ENCODE measurements at places on chromosomes 1 and 21.
A peak's percentile ranks its signal among the peaks of the same experiment; 100 is the strongest.

DNA sequence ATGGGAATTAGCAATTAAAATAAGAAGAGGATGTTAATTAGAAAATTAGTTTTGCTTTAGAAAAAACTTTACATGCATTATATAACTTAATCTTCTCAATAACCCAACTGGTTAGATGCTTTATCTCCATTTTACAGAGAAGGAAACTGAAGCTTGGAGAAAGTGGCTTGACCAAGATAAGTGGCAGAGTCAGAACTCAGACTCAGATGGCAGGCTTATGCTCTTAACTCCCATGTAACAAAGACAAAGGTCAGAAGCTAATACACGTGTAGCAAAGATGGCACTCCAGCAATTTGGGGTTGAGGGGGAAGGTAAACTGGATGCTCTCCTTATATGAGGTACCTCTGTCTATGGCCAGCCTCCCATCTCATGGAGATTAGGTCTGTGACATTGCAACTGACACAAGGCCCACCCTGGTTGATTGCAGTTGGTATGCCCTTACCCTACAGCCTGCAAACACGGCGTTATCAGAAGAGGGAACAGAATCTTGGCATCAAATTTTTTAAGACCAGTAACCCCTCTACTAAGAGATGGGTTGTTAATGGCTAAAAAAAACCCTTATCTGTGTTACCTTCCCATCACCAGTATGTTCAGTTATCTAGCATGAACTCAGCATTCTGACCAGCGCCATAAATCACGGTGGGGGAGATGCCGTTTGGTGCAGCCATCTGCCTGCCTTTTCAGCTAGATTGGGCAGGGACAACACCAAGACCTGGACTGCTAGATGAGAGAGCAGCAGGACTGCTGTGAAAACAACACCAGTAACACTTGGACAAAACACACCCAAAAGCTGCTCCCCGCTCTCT lies 97.0 kb downstream of the UBR4 start:
- H3K4me1 ChIP-seq = no peaks in the 10 kb centered on the region
- peaks cover 98% of the 10 kb centered on the region for H3K36me3 ChIP-seq
- no peak for DNase-seq

GRCh38 chr1:93501399-93501798 lies 53.5 kb downstream of the FNBP1L start:
- H3K4me1 ChIP-seq = no peaks in the 10 kb centered on the region
- no peak overlapping the region for H3K4me3 ChIP-seq
- no peaks in the 10 kb centered on the region for H3K27me3 ChIP-seq
- H3K36me3 ChIP-seq = no peaks in the 10 kb centered on the region

GRCh38 chr1:83787246-83787998 lies 211.5 kb downstream of the TTLL7 start:
- no peaks in the 10 kb centered on the region for H3K36me3 ChIP-seq
- peaks cover 2% of the 10 kb centered on the region for H3K4me1 ChIP-seq
- H3K27ac ChIP-seq = no peak overlapping the region
- no peak for DNase-seq
- no peaks in the 10 kb centered on the region for H3K27me3 ChIP-seq

DNA sequence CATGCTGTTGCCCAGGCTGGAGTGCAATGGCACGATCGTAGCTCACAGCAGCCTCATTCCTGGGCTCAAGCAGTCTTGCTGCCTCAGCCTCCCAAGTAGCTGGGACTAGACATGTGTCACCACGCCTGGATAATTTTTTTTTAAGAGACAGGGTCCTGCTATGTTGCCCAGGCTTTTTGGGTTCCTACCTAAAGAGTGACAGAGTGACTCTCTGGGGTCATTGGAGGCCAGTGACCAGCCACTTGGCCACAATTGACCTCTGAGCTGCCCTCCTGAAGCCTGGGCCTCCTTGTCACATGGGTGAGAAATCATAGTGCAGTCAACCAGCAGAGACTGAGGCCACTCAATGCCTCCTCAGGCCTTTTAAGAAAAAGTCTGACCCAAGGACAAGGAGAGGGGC lies 5.7 kb downstream of the DIO1 start:
- H3K27me3 ChIP-seq = no peaks in the 10 kb centered on the region
- no peaks in the 10 kb centered on the region for H3K4me1 ChIP-seq
- H3K27ac ChIP-seq = no peak overlapping the region
- DNase-seq = no peak
- no peak overlapping the region for H3K4me3 ChIP-seq

DNA sequence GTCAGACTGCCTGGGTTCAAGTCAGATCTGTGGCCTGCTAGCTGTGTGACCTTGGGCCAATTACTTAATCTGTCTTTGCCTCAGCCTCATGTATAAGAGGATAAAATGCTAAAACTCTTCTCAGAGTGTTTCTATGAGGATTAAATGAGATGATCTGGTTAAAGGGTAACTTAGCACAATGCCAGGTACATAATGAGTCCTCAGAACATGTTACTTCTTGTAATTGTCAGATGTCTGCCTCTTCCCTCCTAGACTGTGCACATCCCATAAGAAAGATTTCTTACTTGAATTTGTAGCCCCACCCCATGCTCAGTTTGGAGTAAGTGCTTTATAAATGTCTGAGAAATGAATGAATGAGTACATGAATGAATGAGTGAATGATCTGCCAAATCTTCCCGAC lies 34.6 kb upstream of the HIVEP3 start:
- H3K27ac ChIP-seq = no peak overlapping the region
- H3K27me3 ChIP-seq = no peaks in the 10 kb centered on the region
- peaks cover 2% of the 10 kb centered on the region for H3K4me1 ChIP-seq
- DNase-seq = no peak
- no peak overlapping the region for H3K4me3 ChIP-seq
- H3K36me3 ChIP-seq = no peaks in the 10 kb centered on the region

GRCh38 chr1:226108935-226109828 lies 46.7 kb downstream of the H3-3A start:
- H3K4me1 ChIP-seq = peaks cover 38% of the 10 kb centered on the region
- no peaks in the 10 kb centered on the region for H3K36me3 ChIP-seq
- no peak for DNase-seq

GRCh38 chr1:12209495-12209832 lies 20.4 kb upstream of the VPS13D start:
- H3K4me1 ChIP-seq = peaks cover under 1% of the 10 kb centered on the region
- H3K27me3 ChIP-seq = no peaks in the 10 kb centered on the region
- H3K4me3 ChIP-seq = no peak overlapping the region
- DNase-seq = no peak

- DNase-seq = no peak
Measured at GRCh38 chr1:26387447-26387846, 14.9 kb upstream of the ZNF683 start.

GRCh38 chr21:46636550-46637285 lies 1.2 kb downstream of the PRMT2 start:
- no peak overlapping the region for H3K27ac ChIP-seq
- peaks cover 14% of the 10 kb centered on the region for H3K36me3 ChIP-seq
- no peak for DNase-seq
- H3K4me1 ChIP-seq = no peaks in the 10 kb centered on the region

GRCh38 chr1:176391621-176392020 lies 71.4 kb upstream of the PAPPA2 start:
- H3K27ac ChIP-seq = no peak overlapping the region
- H3K27me3 ChIP-seq = no peaks in the 10 kb centered on the region
- H3K4me3 ChIP-seq = no peak overlapping the region
- no peak for DNase-seq
- no peaks in the 10 kb centered on the region for H3K4me1 ChIP-seq
- no peaks in the 10 kb centered on the region for H3K36me3 ChIP-seq

DNA sequence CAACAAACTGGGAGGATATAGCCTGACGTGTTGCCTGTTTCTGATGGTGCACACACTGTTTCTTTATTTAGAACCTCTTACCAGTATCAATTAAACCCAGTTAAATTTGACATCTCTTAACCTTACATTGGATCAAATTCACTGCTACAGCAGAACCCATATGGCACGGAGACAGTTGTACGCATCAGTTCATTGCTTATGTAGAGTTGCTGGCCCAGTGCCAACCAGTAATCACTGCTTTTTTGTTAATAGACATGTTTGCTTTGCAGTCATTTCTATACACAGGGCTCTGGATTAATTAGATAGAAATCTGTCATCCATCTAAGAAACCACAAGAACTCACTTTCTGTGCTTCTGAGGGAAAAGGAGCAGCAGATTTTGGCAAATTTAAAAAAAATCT lies 154.0 kb downstream of the RWDD3 start:
- no peaks in the 10 kb centered on the region for H3K36me3 ChIP-seq
- no peaks in the 10 kb centered on the region for H3K4me1 ChIP-seq
- no peaks in the 10 kb centered on the region for H3K27me3 ChIP-seq
- no peak overlapping the region for H3K4me3 ChIP-seq
- H3K27ac ChIP-seq = no peak overlapping the region

DNA sequence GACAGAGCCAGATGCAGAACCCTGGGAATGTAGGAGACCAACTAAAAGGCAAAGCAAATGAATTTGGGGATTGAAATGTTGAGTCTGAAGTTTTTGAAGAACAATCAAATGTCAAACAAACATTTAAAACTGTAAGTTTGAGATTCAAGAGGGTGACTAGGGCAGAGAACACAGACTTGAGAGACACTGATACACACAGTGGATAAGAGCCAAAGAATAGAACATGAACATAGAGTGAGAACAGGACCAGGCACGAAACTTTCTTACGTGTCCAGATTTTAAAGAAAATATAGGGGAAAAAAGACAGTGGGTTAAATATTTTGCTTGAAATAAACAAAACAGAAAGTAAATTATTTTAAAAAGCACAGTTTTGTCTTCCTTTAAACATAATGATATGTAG lies 115.7 kb downstream of the DPYD start:
- no peaks in the 10 kb centered on the region for H3K4me1 ChIP-seq
- H3K4me3 ChIP-seq = no peak overlapping the region
- DNase-seq = no peak
- no peak overlapping the region for H3K27ac ChIP-seq
- no peaks in the 10 kb centered on the region for H3K36me3 ChIP-seq

- no peaks in the 10 kb centered on the region for H3K27me3 ChIP-seq
- DNase-seq = no peak
- no peak overlapping the region for H3K27ac ChIP-seq
- H3K4me3 ChIP-seq = no peak overlapping the region
- no peaks in the 10 kb centered on the region for H3K4me1 ChIP-seq
Measured at GRCh38 chr1:92343061-92343460, 44.2 kb downstream of the RPAP2 start.

DNA sequence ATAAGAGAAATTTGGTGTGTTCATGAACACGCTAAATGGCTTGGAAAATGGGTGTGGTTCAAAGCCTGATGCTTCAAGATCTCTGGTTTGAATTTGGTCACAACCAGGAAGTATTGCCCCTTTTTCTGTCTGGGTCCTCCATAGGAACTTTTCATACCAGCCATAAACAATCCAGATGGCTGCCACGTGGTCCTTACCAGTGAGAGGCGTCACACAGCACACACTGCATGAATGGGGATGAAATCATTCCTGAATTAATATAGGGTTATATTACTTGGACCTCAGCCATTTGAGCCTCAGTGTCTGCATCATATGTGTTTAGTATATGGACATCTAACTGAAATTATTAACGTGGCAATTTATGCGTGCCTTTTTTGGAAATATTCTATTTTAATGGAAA lies 64.0 kb downstream of the PRRX1 start:
- H3K4me3 ChIP-seq = no peak overlapping the region
- no peak overlapping the region for H3K27ac ChIP-seq
- no peaks in the 10 kb centered on the region for H3K36me3 ChIP-seq
- H3K27me3 ChIP-seq = no peaks in the 10 kb centered on the region
- DNase-seq = no peak
- no peaks in the 10 kb centered on the region for H3K4me1 ChIP-seq

GRCh38 chr1:100349246-100349645 lies 3.1 kb upstream of the CDC14A start:
- no peak overlapping the region for H3K27ac ChIP-seq
- no peak for DNase-seq
- no peaks in the 10 kb centered on the region for H3K27me3 ChIP-seq

- no peak within 1 kb of the TSS for H3K27ac ChIP-seq
- H3K4me1 ChIP-seq = no peaks in the 10 kb centered on the region
- no peaks in the 10 kb centered on the region for H3K36me3 ChIP-seq
- no peak for DNase-seq
- H3K27me3 ChIP-seq = no peaks in the 10 kb centered on the region
Measured at GRCh38 chr1:20588634-20589225, at the start of gene CDA. TSS of gene CDA (plus strand) at chr1:20589097. CDS start at chr1:20589130, 33 bp downstream.

DNA sequence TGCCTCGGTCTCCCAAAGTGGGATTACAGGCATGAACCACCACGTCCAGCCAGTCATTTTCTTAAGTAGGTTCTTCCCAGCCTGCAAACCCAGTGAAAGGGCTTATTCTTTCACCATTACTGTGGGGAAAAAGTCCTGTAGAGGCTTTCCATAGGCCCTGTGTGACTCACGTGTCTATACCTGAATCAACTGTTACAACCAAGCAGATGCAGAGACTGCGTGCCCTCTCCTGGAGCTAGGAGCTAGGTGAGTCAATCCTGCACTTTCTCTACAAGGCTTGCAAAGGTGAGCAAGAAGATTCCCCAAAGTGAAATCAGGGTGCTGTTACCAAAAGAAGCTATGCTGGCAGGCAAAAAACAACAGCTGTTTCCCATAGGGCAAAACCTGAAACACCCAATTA lies 13.8 kb upstream of the MPZL1 start:
- no peaks in the 10 kb centered on the region for H3K27me3 ChIP-seq
- no peak for DNase-seq
- H3K4me1 ChIP-seq = peaks cover 10% of the 10 kb centered on the region
- H3K36me3 ChIP-seq = no peaks in the 10 kb centered on the region

DNA sequence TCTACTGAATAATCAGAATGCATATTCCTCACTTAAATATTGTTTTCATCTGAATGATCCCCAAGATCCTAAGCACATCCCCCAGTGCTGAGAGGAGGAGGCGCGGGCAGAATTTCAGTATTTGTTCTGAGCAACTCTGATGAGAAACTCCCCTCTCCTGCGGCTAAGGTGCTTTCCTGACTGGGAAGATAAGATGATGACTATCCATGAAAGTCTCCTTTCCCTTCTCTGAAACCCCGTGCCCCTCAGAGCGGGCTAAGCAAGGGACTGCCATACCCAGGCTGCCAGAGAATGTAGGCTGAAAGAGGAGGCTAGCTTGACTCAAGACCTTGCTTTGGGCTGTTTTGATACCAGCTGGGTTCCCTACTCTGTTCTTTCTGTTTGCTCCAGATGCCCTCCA lies 39.7 kb upstream of the IPO9 start:
- H3K36me3 ChIP-seq = peaks cover 30% of the 10 kb centered on the region
- H3K27ac ChIP-seq = no peak overlapping the region
- no peaks in the 10 kb centered on the region for H3K27me3 ChIP-seq
- H3K4me3 ChIP-seq = no peak overlapping the region
- DNase-seq = no peak
- H3K4me1 ChIP-seq = no peaks in the 10 kb centered on the region

DNA sequence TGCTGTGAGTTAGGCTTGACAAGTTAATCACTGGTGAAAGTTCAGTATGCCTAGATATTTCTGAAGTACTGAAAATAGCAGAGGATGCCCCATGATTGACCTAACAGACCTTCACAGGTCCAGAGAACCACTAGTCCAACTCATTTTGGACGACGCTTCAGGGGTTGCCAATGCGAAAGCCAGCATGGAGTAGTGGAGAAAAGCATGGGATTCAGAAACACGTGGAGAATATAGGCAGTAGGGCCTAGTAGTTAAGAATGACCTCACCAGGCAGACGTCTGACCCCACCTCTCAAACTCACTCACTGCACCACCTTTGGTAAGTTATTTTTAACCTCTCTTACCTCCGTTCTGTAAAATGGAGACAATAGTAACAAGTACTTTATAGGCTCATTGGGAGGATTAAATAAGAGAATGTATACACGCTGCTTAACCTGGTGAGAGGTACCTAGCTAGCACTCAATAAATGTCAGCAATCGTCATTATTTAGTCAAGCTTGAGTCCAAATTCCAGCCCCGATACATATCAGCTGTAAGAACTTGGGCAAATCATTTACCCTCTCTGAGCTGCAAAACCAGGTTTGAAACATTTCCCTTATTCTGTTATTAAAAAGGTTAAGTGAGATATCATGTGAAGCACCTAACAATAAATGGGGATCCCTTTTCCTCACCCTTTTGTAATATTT lies 13.2 kb downstream of the PLPP3 start:
- H3K27ac ChIP-seq = peak overlapping the region; percentile 17
- no peaks in the 10 kb centered on the region for H3K36me3 ChIP-seq
- peaks cover 44% of the 10 kb centered on the region for H3K4me1 ChIP-seq
- H3K27me3 ChIP-seq = no peaks in the 10 kb centered on the region
- H3K4me3 ChIP-seq = no peak overlapping the region

Data from H1 (cell line).